Breast epithelium (tissue), 4 donors: ENCODE measurements at places on chromosomes 3 and 15.

GRCh38 chr3:125236331-125236903, 23.9 kb upstream of the SLC12A8 start:
- no peak for DNase-seq

DNA sequence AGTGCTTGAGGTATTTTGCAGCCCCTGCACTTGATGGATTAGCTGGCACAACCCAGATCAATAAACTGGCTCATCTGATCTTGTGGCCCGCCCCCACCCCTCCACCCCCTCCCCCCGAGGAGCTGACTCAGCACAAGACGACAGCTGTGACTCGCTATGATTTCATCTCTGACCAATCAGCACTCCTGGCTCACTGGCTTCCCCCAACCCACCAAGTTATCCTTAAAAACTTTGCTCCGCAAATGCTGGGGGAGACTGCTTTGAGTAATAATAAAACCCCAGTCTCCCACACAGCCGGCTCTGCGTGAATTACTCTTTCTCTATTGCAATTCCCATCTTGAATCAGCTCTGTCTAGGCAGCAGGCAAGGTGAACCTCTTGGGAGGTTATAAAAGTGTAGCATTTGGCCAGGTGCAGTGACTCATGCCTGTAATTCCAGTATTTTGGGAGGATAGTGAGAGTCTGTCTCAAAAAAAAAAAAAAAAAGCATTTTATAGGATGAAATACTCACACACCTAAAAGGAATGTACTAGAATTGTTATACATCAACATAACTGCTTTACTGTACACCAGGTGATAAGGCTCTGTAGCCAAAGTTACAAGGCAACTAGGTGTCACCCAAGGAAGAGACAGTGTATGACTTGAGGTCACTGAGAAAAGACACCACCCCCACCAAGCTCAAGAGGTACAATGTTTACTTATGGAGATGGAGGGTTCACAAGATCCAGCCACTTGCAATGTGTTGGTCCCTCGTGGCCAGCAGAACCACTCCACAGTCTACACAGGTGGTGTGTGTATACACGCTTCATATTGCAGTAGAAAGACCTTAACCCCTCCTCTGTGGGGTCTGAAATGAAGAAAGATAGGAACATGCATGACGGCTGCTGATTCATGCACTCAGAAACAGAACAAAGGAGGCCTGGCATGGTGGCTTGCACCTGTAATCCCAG, 8.6 kb downstream of the ZNF445 start:
- DNase-seq, result no peak

DNA sequence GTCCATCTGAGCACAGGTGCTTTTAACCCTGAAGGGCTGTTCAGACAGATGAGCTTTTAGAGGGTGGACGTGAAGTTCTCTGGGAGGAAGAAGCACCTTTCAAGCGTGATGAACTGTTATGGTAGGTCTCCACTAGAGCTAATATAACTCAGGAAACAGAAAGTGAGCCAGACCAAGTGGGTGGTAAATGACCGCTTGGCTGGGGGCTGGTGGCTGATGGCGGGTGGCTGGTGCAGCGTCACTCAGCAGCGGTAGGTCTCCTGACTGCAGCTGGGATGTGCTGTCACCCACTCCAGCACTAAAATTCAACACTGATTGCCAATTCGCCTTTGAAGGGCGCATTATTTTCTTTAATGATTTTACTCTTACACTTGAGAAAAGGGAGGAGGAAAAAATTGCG, 31.2 kb upstream of the LACTB start:
- no peak for DNase-seq

DNA sequence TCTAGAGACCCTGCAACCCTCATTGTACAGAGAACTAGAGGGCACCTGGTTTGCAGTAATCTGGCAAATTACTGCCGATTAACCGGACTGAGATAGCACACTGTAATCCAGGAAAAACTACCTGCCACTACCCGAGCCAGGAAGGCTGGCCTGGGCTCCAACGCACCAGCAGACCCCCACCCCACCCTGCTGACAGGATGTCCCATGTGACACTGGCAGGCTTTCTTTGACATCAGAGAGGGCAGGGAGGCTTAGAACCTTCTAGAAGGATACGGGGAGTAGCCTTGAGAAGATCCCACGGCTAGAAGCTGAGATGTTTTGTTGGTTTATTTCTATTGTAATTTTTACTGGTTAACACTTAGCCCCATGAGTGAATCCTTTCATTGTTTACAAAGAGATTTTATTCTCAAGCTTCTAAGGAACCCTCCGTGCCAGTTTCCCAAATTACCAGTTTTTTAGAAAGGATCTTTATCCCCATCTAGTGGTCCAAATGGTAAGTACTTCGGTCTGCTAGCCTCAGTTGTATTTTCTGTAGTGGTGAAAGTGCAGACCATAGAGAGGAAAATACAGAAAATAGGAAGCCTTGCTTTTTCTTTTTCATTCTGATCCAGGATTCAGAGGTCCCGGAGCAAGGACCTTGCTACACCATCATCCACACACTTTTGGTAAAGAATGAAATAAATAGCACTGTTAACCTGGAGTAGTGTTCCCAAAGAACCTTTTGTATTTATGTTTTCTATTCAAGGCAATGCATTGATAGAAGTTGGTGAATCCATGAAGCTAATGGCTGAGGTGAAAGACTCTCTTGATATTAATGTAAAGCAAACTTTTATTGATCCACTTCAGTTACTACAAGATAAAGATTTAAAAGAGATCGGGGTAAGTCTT, 81.9 kb upstream of the ADAMTSL3 start:
- DNase-seq, result no peak

DNA sequence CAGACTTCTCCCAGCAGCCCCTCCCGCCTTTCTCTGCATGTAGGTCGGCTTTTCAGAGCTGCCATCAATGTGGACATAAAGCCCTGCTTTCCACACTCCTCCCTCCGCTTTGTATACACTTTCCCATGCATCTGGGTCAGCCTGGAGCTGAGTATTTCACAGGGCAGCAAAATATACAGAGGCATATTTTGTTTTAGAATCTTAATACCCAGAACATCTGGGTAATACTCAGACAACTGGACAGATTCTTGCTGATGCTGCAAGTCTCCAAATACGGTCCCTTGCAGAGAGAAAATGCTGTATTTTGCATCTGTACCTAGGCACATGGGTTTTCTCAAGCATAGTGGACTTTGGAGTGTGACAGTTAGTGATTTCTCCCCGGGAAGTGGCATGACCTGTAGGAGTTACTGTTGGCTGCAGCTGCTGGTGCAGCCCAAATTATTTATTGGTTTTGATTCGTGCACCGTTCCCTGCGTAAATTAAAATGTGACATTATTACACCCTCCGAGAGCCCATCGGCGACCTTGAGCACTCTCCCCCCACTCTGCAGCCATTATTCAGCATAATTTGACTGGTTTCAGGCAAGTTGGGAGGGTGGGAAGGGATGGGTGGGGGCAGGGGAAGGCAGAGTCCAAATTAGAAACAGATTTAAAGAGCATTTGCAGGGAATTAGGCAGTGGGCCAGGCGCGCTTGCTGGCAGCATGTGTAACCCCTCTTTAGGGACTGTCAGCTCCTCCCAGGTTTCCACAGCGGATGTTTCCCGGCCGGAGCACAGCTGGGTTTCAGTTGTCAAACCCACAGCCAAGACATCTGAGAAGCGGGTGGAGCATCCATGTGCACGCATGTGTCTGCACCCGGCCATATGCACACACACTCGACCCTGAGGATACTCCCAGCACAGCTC, 100.8 kb downstream of the CPN2 start:
- DNase-seq, result peak; percentile 53

GRCh38 chr3:16935781-16936180, 51.0 kb downstream of the PLCL2 start:
- DNase-seq, result no peak

GRCh38 chr15:34603095-34603494, 19.6 kb upstream of the GOLGA8B start:
- DNase-seq, result no peak

- no peak for DNase-seq
These were observed 1122.2 kb downstream of the TBL1XR1 start for GRCh38 chr3:176075046-176075445.

DNA sequence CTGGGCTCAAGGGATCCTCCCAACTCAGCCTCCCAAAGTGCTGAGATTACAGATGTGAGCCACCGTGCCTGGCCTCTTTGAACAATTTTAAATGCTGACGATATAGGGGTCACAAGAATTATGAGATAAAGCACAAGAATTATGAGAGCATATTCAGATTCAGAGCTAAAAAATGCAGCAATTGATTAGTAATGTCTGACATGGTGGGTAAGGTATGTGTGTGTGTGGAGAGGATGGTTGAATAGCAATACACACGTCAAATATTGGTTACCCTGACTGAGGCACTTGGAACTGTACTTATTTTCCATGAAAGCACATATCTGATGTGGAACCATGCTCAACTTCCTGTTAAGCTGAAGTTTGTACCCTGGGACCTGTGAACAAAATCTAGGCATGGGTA, 115.6 kb downstream of the EOMES start:
- no peak for DNase-seq

DNA sequence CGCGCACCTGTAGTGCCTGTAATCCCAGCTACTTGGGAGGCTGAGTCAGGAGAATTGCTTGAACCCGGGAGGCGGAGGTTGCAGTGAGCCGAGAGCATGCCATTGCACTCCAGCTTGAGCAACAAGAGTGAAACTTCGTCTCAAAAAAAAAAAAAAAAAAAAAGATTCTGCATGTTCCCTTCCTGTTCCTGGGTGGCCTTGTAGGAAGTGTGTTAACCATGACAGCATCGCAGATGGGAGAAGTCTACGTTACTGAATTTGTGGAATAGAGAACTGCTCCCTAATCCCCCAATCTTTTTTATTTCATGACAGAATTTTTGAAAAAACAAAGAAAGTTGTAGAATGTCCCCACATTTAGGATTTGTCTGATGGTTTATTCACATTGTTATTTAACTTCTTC, 45.4 kb downstream of the FOXL2 start:
- no peak for DNase-seq
